ENCODE measurements at places on chromosomes 5 and 9. TPM values are rescaled to one million over a fixed set of nuclear protein-coding genes. Genes with fewer than 3 reads are reported as not detected.

DNA sequence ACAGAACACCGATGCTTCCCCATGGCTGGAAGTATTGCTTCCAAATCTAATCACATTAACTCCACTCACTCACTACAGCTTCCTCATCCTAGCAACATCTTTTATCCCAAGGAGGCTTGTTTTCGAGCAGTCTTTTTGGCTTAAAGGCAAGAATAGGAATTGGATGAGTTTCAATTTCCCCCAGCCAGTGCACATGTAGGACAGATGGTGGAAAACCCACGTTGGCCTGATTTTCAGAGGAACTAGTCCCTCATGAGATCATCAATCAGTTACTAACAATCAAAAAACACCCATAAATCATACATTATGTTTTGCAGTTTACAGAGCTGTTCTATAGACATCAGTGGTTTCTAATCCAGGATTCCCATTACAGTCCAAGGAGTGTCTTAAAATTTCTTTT, 48.5 kb upstream of the AGXT2 start:
- no peak for DNase-seq

The SLCO4C1 gene
- 0.24 TPM for total RNA-seq

- no peak for DNase-seq
These were observed 9.2 kb upstream of the PHYKPL start for GRCh38 chr5:178241688-178242231.

DNA sequence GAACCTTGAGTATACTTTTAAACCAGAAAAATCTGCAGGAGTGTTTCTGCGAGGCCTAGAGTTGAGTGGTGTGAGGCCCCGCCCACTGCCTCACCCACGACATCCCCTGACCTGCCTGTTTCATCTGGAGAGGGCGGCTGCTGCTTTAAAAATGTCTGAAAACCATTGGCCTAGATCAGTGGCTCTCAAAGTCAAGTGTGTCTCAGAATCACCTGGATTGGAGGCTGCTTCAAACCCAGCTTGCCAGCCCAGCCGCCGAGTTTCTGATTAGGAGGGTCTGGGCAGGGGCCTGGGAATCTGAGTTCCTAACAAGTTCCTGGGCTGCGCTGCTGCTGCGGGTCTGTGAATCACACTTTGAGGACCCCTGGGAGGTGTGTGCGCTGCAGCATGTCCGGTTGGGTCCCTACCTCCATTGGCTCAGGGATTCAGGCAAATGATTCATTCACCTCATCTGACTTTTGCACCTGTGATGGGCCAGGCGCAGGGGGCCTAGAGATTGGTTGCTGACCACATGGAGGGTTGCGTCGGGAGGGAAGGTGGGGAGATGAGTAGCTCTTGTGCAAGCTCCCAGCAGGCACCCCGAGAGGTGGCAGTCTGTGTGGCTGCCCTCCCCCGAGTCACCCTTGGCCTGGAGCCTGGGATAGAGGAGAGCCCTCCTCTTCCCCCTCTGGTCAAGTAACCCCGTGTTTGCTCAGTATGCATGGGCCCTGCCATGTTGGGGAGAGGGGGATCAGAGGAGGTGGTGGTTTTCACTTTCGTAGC, 27.6 kb upstream of the HMCN2 start:
- no peak for DNase-seq

DNA sequence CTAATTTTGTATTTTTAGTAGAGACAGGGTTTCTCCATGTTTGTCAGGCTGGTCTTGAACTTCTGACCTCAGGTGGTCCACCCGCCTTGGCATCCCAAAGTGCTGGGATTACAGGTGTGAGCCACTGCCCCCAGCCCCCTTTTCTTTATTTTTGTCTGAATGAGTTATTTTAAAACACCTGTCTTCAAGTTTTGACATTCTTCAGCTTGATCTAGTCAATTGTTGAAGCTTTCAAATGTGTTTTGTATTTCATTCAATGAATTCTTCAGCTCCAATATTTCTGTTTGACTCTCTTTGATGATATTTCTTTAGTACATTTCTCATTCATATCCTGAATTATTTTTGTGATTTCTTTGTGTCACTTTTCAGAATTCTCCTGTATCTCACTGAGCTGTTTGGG, 486.2 kb downstream of the DMAC1 start:
- DNase-seq = no peak

DNA sequence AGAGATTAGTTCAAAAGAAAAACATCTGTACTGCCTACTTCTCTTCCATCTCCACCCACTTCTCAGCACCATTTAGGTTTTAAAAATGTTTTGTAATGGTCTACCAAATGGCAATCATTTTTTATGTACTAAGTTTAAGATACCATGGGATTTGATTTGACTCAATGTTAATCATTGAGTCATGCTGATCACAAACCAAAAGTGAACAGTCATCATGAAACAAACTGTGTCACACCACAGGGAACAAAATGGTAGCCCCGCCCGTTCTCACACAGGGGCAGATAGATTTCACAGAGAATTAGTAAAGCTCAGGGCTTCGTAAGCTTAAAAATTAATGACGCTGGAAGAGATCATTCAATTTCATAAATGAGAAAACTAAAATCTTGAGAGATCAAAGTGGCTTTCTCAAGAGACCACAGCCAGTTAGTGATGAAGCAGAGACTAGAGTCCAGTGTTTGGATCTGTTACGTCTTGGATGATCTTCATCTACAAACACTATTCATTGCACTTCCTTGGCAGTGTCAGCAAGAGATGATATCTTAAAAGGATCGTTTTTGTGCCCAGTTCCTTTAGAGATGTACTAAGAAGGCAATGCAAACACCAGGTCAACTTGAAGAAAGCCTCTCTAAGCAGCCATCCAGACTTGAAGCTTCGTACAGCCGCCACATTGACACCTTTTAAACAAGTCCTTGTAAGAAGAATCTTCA, 33.9 kb upstream of the TRIO start:
- DNase-seq = peak; percentile 30

- peak; percentile 22 for DNase-seq
These were observed 15.1 kb upstream of the NRARP start for GRCh38 chr9:137317021-137317717.

The TAF1L gene
- not detected for total RNA-seq

DNA sequence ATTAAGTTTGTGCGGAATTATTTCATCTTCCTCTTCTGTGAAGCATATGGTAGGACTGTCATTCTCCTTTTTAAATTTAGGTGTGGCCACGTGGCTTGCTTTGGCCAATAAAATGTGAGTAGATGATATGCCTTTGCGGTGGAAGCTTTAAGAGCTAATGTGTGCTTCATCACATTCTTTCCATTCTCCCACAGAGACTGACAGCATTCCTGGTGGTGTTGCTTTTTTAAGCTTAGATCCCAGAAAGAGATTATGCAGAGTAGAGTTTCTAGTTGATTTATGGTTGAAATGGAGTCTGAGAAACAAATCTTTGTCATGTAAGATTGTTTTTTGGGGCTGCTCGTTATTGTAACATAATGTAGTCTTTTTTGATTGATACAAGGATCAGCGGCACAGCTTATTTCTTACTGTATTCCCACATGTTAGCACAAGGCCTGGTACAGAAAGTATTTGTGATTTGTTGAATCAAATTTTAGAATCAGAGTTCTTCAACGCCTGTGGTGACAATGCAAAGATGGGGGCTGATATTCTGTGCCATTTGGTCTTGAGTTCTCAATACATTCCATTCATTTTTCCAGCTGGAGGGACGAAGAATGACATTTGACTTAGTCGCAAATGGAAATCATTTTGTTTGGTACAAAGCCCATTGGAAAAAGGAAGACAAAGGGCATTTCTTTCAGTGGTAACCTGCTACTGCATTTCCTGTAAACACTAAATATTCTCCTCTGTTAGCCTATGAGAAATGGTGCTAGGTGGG, 209.9 kb upstream of the VLDLR start:
- DNase-seq = no peak

DNA sequence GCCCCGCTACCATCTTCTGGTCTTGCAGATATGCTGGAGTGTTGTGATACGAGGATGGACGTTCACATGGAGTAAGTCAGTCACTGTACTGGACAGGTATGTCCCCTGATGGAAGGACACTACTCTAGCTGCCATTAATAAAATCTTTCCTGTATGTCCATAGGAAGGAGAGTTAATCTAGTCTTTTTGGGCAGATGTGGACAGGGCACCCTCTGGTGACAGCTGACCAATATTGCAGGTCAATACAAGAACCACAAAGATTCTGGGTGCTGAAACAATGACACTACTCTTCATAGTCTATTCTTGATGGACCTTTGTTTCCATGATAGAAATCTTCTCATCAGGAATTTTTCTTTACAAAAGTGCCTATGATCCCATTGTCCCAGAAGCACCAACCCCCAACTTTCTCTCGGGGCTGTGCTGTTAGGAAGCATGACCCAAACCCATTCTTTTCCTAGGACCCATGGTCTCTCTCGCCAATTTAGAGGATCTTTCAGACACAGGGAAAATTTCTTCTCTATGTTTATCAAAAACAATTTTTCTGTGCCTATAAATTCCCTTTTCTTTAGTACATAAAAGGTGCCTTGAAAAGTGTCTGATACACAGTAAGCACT, 376.9 kb downstream of the DTWD2 start:
- DNase-seq = no peak

The BARHL1 gene
- not detected for total RNA-seq

DNA sequence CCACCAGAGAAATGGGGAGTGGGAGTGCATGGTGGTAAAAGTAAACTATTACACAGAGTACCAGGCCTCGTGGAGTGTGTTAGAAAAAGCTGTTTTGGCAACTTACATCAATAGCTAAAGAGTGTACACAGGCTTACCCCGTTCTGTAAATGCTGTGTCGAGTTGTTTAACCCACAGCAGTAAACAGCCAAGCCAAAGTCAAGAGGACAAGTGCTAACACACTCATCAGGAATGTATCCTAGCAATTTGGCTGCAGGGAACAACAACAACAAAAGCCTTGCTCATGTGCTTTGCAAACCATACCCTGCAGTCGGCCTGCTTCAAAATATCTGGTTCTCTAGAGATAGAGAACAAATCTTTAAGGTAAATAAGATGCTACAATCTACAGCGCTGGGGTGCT, 15.9 kb downstream of the DAP start:
- DNase-seq = no peak

DNA sequence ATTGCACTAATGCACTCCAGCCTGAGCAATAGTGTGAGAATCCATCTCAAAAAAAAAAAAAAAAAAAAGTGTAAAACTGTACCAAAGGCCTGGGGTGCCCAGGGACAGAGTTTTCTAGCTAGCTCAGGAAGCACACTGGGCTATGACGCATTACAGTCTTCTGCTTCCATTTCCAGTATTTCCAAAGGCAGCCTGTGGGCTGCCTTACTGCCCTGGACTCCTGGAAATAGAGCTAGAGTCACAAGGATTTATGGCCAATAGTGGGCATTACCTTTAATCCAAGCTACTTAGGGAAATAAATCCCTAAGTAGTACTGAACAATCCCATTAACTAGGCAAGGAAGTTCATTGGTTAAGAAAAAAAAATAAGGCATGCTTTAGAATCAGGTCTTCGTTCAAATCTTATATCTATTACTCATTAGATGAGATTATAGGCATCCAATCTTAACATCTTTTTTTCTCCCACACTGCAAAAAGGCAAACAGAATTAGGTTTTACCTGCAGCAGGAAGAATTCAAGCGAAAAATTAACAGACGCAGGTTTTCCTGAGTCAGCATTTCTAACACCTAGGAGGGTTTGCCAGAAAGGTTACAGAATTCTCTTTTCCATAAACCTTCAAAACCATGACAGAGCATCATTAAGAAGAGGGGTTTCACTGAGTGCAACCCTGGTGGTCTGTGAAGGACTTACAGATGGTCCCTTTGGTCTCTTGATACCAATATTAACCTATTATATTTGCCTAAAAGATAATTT, 85.6 kb upstream of the CCDC112 start:
- no peak for DNase-seq

DNA sequence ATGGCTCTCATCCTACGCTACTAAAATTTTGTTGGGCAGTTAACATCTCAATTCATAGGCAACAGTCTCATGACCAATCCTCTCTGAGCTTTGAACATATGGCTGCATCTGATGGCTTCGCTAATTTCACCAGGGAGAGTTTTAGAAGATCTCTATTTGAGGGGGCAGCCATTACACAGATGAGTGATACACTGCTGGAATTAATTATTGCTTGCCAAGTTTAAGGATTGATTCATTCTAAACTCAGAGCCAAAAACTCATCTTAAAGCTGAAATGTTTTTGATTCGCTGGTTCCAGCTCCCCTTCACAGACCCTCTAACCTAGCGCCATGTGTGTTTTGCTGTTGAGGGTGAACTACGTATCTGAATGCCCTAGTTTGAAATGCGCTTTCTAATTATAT, 519.9 kb upstream of the WWC1 start:
- no peak for DNase-seq

DNA sequence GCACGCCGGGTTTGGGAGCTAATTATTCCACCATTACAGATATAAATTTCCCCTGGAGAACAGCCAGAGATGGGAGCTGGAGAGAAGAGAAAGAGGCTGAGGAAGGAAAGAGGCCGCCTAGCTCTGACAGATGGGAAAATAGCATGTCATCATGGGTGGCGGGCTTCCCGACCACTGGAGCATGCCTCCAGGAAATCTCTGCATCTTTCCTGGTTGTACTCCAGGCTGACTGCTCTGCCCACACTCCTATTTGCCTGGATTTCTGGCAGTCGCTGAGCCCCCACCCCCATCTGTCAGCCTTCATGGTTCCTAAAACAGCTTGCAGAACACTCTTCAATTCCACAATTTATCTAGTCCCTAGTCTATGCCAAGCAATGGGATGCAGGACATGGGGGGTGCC, 14.3 kb upstream of the GABRP start:
- DNase-seq = no peak

GRCh38 chr9:4506490-4506889, 16.2 kb downstream of the SLC1A1 start:
- no peak for DNase-seq

The KLHL3 gene
- 48.0 TPM for total RNA-seq

- DNase-seq = no peak
These were observed 38.6 kb upstream of the GGTA1 start for GRCh38 chr9:121538221-121538620.
